ENCODE measurements at places on chromosomes 2 and 18. TPM values are rescaled to one million over a fixed set of nuclear protein-coding genes. Genes with fewer than 3 reads are reported as not detected.

Gene REG1B
- total RNA-seq: 2.3 TPM

Gene STARD6
- total RNA-seq: not detected

Gene CABYR
- total RNA-seq: not detected

Gene SEMA4C
- 54.4 TPM for total RNA-seq

Gene PTPRN
- total RNA-seq: 0.71 TPM

Gene RAB27B
- 2.0 TPM for total RNA-seq

Gene COLEC12
- total RNA-seq: 0.04 TPM

Gene SDC1
- 2.7 TPM for total RNA-seq

Gene AFTPH
- 13.6 TPM for total RNA-seq

Gene TMEM178A
- total RNA-seq: not detected

Gene CNTNAP5
- total RNA-seq: not detected

Gene MATN3
- not detected for total RNA-seq

Gene INPP5D
- 5.6 TPM for total RNA-seq

Gene SH3RF3
- total RNA-seq: 0.02 TPM

Gene CRYGD
- not detected for total RNA-seq

Gene CD226
- 2.0 TPM for total RNA-seq

Gene CRYGC
- total RNA-seq: not detected

Gene SKA1
- total RNA-seq: 38.1 TPM

Gene C2orf80
- total RNA-seq: not detected

Gene DHX57
- 18.4 TPM for total RNA-seq

Gene TIA1
- 103 TPM for total RNA-seq

Gene NEB
- total RNA-seq: 2.2 TPM

Gene SCYGR5
- not detected for total RNA-seq

Gene CD8B
- total RNA-seq: 0.18 TPM

Gene BZW1
- 187 TPM for total RNA-seq

Gene DOCK10
- total RNA-seq: 0.76 TPM

Gene GDF7
- total RNA-seq: not detected

Gene GKN2
- not detected for total RNA-seq

Gene MEP1B
- total RNA-seq: not detected

Gene COBLL1
- 1.3 TPM for total RNA-seq

Gene PUM2
- total RNA-seq: 53.3 TPM

Gene CDH2
- total RNA-seq: 0.09 TPM

Gene LRP1B
- not detected for total RNA-seq

Gene MC2R
- total RNA-seq: not detected

Gene IL36B
- total RNA-seq: not detected

Gene PXDN
- 0.49 TPM for total RNA-seq

Gene TSPYL6
- 8.8 TPM for total RNA-seq

Gene CCDC141
- total RNA-seq: 0.09 TPM

Gene MYO7B
- not detected for total RNA-seq

Gene C2orf66
- total RNA-seq: not detected

Gene POTEJ
- not detected for total RNA-seq

Gene EVA1A
- not detected for total RNA-seq

Gene C2orf92
- 4.5 TPM for total RNA-seq

Gene ANKRD53
- total RNA-seq: 0.18 TPM

Gene GAL3ST2
- total RNA-seq: 0.31 TPM

Gene ATP6V1C2
- total RNA-seq: not detected

Gene EFHD1
- 5.2 TPM for total RNA-seq

Gene NEUROD1
- total RNA-seq: not detected

Gene USP40
- 13.1 TPM for total RNA-seq

Gene KCNK3
- 0.20 TPM for total RNA-seq

Gene DTNA
- total RNA-seq: 0.07 TPM

All from K562 (cell line).